ENCODE measurements at places on chromosomes 2 and 18.

DNA sequence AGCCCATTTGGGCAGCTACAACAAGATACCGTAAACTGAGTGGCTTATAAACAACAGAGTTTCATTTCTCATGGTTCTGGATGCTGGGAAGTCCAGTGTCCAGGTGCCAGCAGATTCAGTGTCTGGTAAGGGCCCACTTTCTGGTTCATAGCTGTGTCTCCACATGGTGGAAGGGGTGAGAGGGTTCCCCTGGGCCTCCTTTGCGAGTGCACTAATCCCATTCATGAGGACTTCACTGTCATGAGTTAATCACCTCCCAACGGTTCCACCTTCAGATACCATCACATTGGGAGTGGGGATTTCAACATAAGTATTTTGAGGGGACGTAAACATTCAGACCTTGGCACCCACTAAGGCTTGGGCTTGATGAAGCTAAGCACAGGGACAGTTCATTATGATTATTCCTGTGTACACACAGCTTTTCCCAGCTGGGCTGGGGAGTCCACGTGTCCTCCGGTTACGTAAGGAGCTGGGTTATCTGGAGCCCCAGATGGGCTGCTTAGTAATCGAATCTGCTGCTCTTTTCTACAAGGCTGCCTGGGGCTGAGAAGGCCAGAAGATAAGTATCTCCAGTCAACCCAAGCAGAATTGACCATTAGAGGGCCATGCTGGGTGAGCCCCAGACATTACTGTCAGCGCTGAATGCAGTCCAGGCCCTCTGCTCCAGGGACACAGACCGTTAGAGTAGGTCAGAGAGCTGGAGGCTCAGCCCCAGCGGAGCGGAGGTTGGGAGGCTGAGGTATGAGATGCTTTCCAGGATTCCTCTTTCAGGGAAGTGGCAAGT lies 42.7 kb downstream of the EPAS1 start:
- no peak for DNase-seq

DNA sequence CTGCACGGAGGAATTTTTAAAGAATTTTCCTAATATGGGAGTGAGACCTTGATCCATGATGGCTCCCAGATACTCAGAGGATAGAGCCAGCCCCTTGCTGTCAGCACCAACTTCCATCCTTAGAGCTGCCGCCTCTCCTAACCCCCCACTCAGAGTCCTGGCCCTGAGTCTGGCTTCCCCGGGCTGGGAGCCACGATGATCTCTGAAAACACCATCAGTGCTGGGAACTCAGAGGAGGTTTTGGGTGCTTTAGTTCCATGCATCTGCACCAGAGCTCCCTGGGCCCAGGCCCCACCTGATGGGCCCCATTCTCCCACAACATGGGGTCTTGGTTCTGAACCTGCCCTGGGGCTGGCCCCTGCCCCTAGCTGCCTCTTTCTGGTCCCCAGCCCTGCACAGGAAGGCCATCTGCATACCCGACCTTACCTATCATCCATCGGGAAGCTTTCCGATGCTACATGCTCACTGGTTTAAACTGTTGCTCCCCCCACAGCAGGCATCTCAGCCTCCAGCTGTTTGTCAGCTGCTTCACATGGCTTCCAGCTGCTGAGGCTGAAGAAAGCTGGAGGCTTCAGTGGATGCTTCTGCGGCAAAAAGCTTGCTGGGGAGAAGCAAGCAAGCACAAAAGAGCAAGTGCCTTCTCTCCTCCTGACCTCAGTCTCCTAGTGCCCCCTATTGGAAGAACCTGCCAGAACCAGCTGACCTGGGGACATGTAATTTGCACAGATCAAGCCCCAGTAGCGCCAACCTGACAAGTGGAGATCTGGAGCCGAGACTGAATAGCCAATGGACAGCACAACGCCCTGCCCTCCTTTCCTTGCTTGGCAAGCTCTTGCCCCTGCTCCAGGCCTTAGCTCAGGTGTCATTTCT lies 24.2 kb upstream of the RHOB start:
- no peak for DNase-seq

GRCh38 chr2:205321231-205321630 lies 361.1 kb upstream of the NRP2 start:
- no peak for DNase-seq

GRCh38 chr2:178397002-178397605 lies 53.9 kb downstream of the PRKRA start:
- no peak for DNase-seq

DNA sequence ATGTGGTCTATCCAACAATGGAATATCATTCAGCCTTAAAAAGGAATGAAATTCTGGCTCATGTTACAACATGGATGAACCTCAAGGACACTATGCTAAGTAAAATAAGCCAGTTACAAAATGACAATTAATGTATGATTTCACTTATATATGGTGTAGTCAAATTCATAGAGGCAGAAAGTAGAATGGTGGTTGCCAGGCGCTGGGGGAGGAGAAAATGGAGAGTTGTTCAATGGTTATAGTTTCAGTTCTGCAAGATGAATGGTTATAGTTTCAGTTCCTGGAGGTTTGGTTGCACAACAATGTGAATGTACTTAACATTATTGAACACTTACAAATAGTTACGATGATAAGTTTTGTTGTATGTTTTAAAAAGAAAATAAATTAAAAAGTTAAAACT lies 79.2 kb upstream of the IL1R2 start:
- no peak for DNase-seq

GRCh38 chr2:223109341-223109740 lies 57.4 kb downstream of the KCNE4 start:
- no peak for DNase-seq

DNA sequence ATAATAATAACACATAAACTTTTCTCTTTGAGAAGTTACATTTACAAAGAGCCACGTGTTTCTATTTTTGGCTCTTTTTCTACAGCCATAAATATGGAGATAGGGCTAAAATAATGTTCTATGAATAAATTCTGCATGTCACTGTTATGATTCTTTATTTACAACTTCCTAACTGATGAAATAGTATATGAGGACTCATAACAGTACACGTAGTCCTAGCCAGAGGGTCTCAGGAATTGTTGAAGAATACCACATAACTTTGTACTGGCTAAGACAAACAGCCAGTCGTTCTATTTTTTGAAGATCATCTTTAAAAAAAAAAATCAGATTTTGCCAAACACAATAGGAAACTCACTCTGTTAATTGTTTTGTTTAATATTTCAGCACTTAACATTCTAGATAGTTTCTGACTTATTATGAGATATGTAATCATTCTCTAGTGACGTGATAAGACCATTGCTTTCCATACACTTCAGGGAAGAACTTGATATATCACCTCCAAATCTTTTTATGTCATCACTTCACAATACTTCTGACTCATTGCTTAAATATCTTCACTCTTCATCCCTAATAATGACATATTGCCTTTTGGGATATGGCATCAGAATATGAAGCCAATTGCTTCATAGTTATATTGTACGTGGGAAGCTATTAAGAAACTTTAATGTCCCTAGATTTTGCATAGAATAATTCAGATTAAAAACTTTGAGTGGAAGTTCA lies 256.1 kb downstream of the XIRP2 start:
- DNase-seq = no peak

GRCh38 chr2:230861552-230862255 lies 3.0 kb upstream of the ITM2C start:
- no peak for DNase-seq

- no peak for DNase-seq
These were observed 27.2 kb upstream of the RPL31 start for GRCh38 chr2:100974712-100975520.

DNA sequence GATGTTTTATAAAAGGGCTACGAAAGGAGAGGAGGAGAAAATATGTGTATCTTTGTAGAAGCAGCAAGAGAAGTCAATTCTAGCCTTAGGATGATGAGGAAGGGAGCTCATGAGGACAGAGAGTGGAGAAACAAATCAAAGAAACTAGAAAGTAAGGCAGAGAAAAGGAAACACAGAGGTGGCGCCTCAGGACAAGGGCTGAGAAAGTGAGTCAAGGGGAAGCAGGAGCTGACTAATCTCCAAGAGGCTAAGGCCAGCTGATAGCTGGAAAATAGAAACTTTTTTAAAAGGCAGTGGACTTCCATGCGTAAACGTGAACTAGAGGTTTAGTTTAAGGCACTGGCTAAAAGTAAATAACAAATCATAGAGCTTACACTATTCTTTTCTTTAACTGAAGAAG lies 173.3 kb downstream of the ANKRD44 start:
- DNase-seq = no peak
